ENCODE measurements at places on chromosomes 16 and 17.

GRCh38 chr17:48463526-48463925 is 33.5 kb upstream of the SKAP1 start:
- DNase-seq = no peak

DNA sequence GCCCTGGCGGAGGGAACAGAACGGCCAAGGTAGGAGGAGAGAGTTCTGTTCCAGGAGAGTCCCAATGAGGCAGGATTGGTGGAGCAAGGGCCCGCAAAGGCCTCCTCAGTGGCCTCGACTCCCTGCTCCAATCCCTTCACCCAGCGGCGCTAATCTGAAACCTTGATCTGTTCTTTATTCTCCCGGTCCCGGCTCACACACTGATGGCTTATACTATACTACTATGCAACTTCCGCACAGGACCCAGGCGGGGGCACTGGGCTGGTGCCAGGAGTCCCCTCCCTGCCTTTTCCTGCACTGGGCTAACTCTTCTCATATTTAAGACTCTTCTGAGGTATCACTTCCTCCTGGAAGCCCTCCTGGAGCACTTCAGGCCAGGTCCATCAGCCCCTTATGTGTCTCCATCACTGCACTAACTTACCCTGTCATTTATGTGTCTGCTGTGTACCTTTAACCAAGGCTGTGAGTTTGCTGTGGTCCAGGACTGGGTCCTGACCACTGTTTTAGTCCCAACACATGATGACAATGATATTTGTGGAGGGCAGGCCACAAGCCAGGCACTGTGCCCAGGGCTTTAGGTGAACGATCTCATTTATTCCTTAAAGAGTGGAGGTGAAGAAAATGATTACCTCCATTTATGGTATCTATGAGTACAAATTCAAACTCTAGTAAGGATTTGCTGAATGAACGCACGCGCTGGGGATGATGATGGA is 6.8 kb downstream of the CCDC102A start:
- DNase-seq = no peak

GRCh38 chr17:28085766-28086165 is 43.3 kb downstream of the NLK start:
- DNase-seq = no peak

GRCh38 chr16:28241924-28242323 is 30.2 kb upstream of the XPO6 start:
- no peak for DNase-seq

All from right renal pelvis (tissue), 4 donors.